Stimulated activated CD4-positive, alpha-beta T cell treated with anti-CD3 and anti-CD28 coated beads, Interleukin-15, amount 100 ng/mL, for 24 hours (primary cell): ENCODE measurements at places on chromosomes 4 and X.

DNA sequence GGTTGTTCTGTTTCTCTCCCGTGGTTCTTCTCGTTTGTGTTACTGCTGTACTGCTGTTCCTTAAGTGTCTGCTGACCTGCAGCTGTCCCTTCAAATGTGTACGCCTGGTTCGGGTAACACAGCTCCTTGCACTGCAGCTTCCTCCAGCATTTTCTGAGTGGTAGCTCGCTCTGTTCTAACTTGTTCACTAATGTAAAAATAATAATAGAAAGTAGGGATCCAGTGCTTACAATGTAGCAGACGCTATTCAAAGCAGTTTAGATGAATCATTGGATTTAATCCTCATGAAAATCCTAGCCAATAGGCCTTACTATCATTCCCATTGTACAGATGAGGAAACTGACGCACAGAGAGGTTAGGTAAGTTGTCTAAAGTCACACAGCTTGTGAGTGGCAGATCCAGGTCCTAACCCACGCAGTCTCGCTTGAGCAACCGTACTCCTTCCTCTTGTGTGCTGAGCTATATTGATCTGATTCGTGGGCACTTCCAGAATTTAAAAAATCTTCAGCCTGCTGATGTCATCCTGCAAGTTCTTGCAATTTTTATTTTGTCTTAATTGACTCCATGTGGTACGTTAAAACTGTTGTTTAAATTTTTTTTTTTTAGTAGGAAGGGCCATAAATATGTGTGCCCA lies 448.2 kb upstream of the FAT1 start:
- no peak for DNase-seq

DNA sequence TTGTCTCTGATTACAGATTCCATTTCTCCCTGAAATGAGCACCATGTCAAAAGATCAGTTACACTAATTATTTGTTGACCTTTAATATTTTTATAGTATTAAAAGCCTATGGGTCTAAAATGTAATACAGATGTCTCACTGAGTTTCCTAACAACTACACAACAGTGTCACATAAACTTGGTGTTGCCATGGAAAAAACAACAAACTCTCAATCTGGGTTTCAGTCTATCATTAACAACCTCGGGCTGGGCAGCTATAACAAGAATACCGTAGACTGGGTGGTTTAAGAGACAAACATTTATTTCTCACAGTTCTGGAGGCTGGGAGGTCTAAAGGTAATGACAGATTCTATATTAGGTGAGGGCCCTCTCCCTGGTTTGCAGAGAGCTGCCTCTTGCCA lies 407.1 kb downstream of the HNRNPD start:
- DNase-seq, result no peak

DNA sequence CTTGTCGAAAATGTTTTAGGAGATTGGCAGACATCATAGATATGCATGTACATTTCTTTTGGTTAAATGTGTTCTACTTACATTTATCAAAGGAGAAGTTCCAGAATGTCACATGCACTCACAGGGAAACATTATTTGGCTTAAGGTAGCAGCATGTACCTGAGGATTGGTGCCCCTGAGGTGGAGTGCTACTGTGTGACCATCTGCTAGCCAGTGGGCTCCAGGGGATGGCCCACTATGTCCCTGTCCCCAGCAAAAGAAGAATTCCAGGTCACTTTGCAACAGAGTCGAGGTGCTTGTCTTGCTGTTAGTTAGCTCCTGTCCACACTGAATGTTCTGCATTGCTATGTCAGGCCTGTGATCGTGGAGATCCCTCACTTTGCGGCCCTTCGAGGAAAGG lies 283.2 kb downstream of the ANK2 start:
- no peak for DNase-seq

DNA sequence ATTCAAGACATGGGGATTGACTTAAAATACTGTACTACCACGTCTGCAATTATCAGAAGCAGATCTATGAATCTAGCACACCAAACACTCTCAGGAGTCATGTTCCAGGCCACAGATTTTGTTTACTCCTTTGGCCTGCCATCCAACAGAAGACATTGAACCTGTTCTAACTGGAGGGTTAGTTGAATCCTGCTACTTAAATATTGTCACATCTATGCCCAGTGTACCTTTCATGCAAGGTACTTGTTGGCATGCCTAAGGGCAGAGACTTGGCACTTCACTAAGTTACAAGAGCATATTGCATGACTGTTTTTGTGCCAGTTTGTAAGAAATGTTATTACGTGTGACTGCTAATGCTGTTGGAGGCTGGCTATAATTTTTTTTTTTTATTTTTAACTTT lies 126.9 kb upstream of the BCOR start:
- no peak for DNase-seq

- no peak for DNase-seq
Measured at GRCh38 chrX:99703473-99703872, 706.6 kb downstream of the PCDH19 start.

DNA sequence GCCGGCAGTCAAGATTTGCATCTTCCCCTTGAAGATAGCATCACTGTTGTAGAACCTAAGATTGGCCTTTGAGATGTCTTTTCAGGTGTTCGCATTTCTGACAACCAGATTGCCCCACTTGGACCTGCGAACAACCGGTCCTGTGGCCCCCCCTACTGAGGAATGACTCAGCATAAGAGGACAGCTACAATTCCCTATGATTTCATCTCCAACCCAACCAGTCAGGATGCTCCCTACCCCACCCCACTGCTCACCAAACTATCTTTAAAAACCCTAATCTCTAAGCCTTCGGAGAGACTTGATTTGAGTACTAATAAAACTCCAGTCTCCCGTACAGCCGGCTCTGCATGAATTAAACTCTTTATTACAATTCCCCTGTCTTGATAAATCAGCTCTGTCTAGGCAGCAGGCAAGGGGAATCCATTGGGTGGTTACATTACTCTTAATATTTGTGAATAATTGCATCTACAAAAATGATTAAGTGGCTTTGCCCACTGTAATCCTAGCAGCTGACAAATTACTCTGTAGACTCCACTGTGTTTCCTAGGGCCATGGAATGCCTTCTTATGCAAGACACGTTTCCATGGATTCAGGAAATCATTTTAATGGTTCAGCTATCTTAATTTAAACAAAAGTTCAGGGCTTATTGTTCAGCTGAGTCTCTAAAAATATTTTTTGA lies 95.4 kb downstream of the GPR143 start:
- DNase-seq, result no peak
